Cardiac muscle cell (in vitro differentiated cells and primary cell): ENCODE measurements at places on chromosomes 11 and 22. TPM values are rescaled to one million over a fixed set of nuclear protein-coding genes. Genes with fewer than 3 reads are reported as not detected.
A peak's percentile ranks its signal among the peaks of the same experiment; 100 is the strongest.

- H3K36me3 ChIP-seq: no peaks in the 10 kb centered on the region
- H3K4me3 ChIP-seq: no peak overlapping the region
- no peak overlapping the region for H3K27ac ChIP-seq
- no peaks in the 10 kb centered on the region for H3K4me1 ChIP-seq
- no peak for DNase-seq
- H3K27me3 ChIP-seq: no peaks in the 10 kb centered on the region
Measured at GRCh38 chr11:103370076-103370475, 260.9 kb downstream of the DYNC2H1 start.

Gene GPHA2
- total RNA-seq: not detected in 2 replicates

GRCh38 chr11:64856382-64857227, 12.2 kb upstream of the CDC42BPG start:
- H3K27me3 ChIP-seq: no peaks in the 10 kb centered on the region
- no peak overlapping the region for H3K4me3 ChIP-seq
- DNase-seq: no peak
- no peaks in the 10 kb centered on the region for H3K4me1 ChIP-seq

DNA sequence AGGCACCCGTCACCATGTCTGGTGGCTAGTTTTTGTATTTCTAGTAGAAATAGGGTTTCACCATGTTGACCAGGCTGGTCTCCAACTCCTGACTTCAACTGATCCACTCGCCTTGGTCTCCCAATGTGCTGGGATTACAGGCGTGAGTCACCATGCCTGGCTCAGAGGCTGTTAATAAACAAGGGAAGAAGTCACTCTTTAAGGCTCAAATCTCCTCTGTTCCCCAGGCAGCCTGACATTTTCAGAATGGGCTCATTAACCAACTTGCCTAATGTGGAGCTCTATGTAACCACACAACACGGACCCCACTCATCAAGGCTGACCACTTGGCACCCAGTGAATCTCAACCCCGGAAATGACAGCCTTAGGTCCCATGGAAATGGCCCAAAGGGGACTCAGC, 24.1 kb downstream of the APOL3 start:
- H3K36me3 ChIP-seq: no peaks in the 10 kb centered on the region
- no peaks in the 10 kb centered on the region for H3K4me1 ChIP-seq
- H3K4me3 ChIP-seq: no peak overlapping the region
- DNase-seq: peak; percentile 44

Gene POLR2L
- 67.3 and 152 TPM in 2 replicates for total RNA-seq

- no peak overlapping the region for H3K27ac ChIP-seq
- peaks cover 13% of the 10 kb centered on the region for H3K27me3 ChIP-seq
- no peak for DNase-seq
Measured at GRCh38 chr11:16335236-16335962, 20.9 kb downstream of the SOX6 start.

Gene GRIA4
- 14.8 and 36.6 TPM in 2 replicates for total RNA-seq

GRCh38 chr11:84825106-84825660, 802.0 kb downstream of the DLG2 start:
- H3K4me1 ChIP-seq: peaks cover 24% of the 10 kb centered on the region
- H3K27me3 ChIP-seq: no peaks in the 10 kb centered on the region
- no peaks in the 10 kb centered on the region for H3K36me3 ChIP-seq
- peak overlapping the region; percentile 66 for H3K27ac ChIP-seq
- DNase-seq: no peak

Gene USP2
- total RNA-seq: 28.3 and 39.0 TPM in 2 replicates

DNA sequence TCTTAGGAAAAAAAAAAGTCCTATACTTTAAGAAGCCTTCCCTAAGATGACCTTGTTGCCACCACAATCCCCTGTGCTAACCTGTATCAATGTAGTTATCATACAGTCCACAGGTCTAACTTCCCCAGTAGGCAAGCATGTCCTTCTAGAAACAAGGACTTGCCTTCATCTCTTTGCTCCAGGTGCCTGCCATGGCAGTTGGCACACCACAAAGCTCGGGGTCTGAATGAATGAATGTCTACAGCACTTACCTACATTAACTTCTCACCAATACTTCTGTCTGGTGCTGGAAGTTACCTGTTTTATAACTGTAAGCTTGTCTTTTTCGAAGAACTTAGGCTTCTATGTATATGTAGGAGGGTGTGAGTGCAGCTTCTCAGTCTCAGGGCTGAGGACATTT, 23.4 kb downstream of the CLPB start:
- H3K36me3 ChIP-seq: no peaks in the 10 kb centered on the region
- H3K4me3 ChIP-seq: no peak overlapping the region
- no peak overlapping the region for H3K27ac ChIP-seq
- no peak for DNase-seq

- DNase-seq: peak; percentile 86
- no peaks in the 10 kb centered on the region for H3K27me3 ChIP-seq
- H3K36me3 ChIP-seq: no peaks in the 10 kb centered on the region
- H3K27ac ChIP-seq: no peak overlapping the region
- no peaks in the 10 kb centered on the region for H3K4me1 ChIP-seq
- H3K4me3 ChIP-seq: no peak overlapping the region
Measured at GRCh38 chr11:11036848-11037732, 179.2 kb upstream of the ZBED5 start.

GRCh38 chr11:35845860-35846259, 98.0 kb upstream of the LDLRAD3 start:
- no peaks in the 10 kb centered on the region for H3K4me1 ChIP-seq
- H3K27me3 ChIP-seq: peaks cover 4% of the 10 kb centered on the region
- no peak for DNase-seq
- H3K27ac ChIP-seq: no peak overlapping the region

DNA sequence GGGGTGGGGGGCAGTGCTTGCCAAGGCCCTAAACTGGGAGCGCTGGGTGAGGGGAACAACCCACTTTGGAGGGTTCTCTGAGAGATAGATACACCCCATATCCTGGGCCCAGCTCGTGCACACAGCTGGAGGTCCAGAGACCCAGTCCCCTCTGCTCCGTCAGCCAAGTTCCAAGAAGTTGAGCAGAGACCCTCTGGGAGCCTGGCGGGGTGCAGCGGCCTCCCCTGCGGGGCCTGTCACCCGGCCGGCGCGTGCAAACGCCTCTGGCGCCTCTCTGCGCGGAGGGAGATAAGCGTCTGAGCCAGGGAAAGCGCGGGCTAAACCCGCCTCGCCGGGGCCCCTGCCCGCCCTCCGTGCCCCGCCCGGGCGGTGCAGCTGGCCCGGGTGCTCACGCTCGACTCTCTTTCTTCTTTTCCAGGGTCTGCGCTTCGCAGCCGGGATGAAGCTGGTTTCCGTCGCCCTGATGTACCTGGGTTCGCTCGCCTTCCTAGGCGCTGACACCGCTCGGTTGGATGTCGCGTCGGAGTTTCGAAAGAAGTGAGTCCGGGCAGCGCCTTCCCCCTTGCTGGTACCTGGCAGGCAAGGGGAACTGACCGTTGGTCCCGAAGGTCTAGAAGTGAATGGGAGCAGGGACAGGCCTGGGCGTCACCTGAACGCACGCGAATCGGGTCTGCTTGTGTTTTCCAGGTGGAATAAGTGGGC, 540 bp downstream of the ADM start:
- peak overlapping the region; percentile 68 for H3K4me3 ChIP-seq
- peaks cover 31% of the 10 kb centered on the region for H3K27me3 ChIP-seq
- H3K27ac ChIP-seq: peak overlapping the region; percentile 33

Gene BATF2
- total RNA-seq: 0.21 and 0.25 TPM in 2 replicates

DNA sequence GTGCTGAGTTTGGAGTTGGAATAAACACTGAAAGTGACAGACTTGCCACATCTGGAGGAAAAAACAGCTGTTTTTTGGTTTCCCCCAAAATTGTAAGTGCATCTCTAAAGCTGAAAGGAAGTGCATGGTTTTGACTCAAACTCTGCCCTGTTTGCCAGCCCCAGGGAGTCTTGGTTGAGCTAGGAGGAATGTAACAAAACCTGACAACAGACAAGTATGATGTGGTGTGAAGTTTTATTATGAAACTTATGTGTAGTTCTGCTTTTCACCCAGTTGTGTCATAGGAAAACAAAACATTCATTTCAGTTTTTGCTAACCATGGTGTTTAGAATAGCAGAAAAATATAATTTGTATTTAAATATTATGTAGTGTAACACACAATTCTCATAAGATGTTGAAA, 31.7 kb upstream of the PDE3B start:
- H3K4me3 ChIP-seq: no peak overlapping the region
- no peak for DNase-seq
- H3K27ac ChIP-seq: no peak overlapping the region
